ENCODE measurements at places on chromosomes 16 and 17.

DNA sequence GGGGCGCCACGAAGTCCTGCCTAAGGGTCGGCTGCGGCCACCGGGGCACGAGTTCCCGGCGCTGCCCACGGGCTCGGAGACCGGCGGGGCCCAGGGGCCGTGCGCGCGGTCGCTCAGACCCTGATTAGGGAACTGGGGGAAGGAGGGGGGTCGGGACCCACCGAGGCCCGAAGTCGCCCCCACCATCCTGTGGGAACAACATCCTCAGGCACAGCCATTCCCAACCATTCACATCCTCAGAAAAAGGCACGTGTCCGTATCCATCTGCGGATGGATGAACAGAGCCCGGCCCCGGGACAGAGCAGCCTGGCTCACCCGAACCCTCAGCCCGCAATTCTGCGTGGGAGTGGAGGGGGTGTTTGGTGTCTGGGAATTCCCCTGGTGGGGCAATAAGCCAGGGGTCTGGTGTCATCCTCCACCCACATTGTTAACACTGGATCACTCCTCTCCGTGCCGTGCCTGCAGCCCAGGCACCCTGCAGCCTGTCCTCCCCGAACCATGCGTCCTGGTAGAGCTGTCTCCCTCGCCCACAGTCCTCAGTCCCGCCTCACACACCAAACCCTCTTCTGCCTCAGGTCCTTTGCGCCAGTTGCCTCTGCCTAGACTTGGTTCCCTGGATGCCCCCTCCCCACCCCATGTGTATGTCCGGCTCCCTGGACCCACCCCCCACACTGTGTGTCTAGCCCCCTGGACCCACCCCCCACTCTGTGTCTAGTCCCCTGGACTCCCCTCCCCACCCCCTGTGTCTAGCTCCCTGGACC is 789 bp upstream of the CCDC57 start:
- DNase-seq, result peak; percentile 79

- DNase-seq, result no peak
These were observed 14.0 kb downstream of the RPGRIP1L start for GRCh38 chr16:53689636-53690035.

DNA sequence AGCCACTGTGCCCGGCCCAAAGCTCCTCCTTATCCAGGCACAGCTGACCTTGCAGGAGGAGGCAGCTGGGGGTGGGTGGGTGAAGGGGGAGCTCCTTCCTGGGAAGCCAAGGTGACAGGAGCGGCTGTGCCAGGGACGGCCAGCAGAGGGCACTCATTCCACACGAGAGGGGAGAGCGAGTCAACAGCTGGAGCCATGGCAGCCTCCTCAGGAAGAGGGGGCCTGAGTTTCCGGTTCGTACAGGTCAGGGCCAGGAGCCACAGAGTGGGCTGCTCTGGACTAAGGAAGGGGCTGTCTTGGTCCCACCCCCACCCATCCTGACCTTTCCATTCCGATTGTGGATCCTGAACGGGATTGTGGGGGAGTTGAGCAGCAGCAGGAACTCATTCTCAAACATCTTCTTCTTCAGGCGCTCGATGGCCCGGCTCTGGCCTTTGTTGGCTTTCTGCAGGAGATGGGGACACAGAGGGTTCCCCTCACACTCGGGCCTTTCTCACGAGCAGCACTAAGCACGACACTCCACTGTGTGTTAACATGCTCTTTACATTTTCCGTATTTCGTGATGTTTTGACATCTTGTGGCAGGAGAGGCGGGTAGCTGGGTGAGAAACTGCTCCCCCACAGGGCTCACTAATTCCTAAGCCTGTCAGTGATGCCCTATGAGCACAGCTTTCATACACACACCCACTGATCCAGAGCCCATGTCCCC is 61.6 kb downstream of the TIMM22 start:
- DNase-seq, result peak; percentile 43

DNA sequence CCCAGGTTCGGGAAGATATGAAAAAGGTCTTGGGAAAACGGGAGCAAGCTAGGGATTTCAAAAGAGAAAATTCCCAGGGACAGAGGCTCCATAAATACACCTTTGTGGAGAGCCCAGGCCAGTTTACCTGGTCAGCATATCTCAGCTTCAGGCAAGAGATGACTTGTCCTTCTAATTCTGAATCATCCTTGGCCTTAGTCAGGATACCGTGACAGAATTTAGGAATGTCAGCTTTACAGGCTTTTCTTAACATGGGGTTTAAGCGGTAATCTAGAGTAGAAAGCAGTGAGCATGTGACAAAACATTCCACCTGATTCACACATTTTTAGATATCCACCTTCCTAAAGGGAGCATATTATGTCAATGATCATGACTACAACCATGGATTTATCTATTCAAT is 41.1 kb upstream of the CLEC18B start:
- no peak for DNase-seq

DNA sequence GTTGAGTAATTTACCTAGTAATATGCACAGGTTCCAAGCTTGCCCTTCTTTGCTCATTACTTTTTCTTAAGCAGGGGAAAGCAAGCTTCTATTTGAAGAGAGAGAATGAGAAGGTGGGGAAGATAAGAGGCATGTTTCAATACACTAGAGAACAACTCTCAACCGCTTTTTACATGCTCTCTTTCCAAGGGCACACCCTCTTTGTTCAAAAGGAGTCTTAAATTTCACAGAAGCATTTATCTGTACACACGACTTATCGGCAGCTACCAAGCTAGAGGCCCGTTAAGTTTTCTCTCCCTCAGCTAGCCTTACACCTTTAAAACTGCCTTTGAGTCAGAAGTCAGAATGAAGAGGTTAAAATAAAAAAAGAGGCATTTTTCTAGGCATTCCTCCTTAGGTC is 79.6 kb downstream of the STH start:
- no peak for DNase-seq

DNA sequence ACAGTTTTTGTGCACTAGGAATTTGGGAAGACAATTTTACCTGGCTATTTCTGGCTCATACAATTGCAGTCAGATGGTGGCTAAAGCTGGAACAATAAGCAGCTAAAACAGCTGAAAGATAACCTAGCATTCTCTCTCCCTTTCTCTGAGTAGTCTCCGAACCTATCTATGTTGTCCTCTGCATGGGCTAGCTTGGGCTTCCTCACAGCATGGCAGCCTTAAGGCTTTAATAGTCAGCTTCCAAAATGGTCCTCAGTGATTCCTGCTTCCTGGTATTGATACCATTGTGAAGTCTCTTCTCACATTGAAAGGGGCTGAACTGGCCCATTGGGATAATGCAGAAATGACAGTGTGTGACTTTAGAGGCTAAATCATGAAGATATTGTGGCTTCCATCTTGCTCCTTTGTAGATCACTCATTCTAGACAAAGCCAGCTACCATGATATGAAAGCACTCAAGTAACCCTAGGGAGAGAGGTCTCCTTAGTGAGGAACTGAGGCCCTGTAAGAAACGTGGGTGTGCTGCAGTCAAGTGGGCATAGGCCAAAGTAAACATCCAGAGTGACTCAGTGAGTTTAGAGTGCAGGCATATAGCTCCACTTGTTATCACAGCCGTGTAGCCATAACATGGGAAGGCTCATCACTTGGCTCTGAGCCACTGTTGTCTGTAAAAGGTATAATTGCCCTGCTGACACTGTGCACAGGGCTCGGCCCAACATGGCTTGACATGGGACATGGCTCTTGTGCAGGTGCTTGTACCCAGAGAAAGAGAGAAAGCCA is 5.5 kb upstream of the VKORC1 start:
- no peak for DNase-seq

GRCh38 chr17:4633643-4634042 is 7.8 kb downstream of the ALOX15 start:
- DNase-seq, result no peak

DNA sequence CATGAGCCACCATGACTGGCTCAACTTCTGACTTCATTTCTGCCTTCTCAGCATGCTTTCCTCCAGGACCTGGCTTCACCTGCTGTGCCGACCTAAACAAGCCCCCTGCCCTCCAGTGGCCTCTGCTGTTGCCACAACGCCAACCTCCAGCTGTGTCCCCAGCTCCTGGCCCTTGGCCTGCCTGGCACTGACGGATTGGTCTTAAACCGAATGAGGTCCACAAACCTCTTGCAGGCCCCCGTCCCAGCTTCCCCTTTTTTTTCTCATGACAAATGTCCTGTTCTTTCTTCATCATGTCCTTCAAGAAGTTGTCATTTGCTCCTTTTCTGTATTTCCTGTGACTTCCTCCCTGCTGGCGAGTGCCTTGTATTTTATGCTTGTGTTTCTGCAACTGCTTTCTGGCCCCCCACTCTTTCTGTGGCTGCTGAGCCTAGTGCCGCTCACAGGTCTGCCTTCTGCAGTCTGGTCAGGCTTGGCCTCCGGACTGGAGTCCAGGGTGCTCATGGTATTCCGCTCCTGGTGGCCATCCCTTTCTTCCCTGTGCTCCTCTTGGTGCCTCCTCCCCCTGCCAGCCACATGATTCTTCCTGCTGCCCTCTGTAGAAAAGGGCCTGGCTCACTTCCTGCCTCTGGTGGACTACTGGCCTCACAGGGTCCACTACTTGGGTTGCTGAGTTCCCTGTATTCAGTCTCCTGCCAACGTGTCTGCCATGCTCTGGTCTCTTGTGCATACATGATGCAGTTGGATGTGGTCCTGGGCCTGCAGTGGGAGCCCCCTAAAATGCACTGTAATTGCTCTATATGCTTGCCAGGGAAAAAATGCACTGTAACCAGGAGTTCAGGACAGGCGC is 2.9 kb downstream of the ATP6V0C start:
- DNase-seq, result no peak

Measured in iPS-NIHi11 (cell line).